Activated CD4-positive, alpha-beta T cell treated with anti-CD3 and anti-CD28 coated beads for 36 hours (primary cell): ENCODE measurements at places on chromosomes 7 and 10.

- no peak for DNase-seq
Observed at GRCh38 chr10:29534590-29534989, 100.2 kb downstream of the SVIL start.

GRCh38 chr10:117896517-117896916 is 150.2 kb downstream of the RAB11FIP2 start:
- DNase-seq: no peak

DNA sequence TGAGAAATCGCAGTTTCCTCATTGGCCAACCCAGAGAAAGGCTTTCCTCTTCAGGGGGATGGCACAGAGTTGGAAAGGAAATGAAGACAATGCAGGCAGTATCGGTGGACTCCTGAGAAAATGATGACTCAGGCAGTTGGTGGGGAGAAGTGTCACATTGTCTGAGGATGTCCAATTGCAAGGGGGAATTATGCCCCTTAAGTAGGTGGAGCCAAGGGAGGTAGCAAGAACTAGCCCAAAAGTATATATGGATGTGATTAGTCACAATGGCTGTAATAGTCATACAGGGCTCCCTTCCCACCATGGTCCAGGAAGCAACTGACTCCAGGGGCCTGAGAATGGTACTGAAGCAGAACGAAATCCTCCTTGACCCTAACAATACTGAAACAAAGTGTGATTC is 58.3 kb upstream of the EGFR start:
- DNase-seq: no peak

GRCh38 chr10:84335516-84335915 is 7.1 kb downstream of the CCSER2 start:
- DNase-seq: no peak

DNA sequence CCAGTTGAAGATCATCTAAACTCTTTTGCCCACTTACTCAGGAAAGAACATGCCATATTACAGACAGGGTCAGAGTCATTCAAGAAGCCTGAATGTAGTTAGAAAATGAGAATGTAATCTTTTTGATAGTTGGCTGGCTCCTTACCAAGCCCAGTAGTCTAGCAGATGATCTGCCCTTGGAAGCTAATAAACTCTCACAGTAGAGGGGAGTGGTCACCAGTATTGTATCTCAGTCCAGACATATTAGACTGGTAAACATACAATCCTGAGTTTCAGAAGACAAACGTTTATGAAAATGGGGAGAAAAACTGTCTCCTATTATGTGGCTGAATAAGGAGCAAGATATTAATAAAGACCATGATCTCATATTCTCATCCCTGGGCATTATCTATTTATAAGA is 65.3 kb downstream of the SEPTIN7 start:
- no peak for DNase-seq

- peak; percentile 9 for DNase-seq
Observed at GRCh38 chr7:1844336-1844950, 174.4 kb downstream of the ELFN1 start.

DNA sequence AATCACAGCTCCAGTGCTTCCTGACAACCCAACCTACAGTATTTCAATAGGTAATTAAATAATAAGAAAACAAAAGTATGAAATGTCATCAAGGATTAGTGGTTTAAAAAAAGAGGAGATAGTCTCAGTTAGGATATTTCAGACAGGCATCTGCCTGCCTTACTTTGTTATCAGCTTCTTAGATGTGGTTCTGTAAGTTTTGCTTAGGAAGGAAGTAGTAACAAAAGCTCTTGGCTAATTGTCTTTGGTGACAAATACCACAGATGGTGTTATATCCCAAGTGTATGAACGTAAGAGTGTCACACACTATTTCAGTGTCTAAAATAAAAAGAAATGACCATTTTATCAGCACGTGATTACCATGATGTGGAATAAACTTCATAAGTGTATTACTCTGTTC is 9.8 kb upstream of the ACTA2 start:
- DNase-seq: no peak

GRCh38 chr7:18145160-18145559 is 117.5 kb upstream of the PRPS1L1 start:
- no peak for DNase-seq

DNA sequence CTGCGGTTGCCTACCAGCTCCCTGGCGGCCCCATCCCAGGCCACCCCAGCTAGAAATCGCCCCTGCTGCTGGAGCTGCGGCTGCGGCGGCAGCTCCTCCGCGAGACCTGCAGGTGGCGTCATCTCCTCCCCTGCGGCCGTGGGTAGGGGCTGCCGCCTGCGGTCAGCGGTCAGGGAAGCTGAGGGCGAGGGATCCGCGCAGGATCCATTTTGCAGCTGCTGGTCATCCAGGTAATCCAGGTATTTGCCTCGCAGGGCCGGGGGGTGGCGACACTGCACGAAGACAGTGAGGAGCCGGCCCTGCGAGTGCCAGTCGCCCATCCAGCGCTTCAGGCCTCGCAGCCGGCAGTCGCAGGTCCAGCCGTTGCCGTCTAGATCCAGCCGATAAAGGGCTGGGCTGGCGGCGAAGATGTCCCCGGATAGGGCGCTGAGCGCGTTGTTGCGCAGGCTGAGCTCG is 1.5 kb downstream of the TRIL start:
- DNase-seq: peak; percentile 58

- no peak for DNase-seq
Observed at GRCh38 chr10:55144001-55144400, 343.0 kb upstream of the PCDH15 start.

GRCh38 chr7:130473289-130473688 is 18.6 kb upstream of the MEST start:
- DNase-seq: no peak

DNA sequence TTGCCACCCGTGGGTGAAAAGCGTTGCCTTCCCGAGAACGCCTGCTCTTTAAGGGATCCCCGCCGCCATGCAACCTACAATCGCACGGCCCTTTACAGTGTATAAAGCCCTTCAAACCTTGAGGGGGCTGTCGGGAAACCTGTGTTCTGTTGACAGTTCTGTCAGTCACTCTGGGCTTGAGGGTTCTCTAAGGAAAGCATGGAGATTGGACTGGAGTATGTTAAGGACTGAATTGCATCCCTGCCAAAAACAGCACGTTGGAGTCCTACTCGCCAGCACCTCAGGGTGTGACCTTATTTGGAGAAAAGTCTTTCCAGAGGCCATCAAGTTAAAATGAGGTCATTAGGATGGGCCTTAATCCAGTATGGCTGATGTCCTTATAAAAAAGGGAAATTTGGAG is 70.6 kb downstream of the PFKFB3 start:
- no peak for DNase-seq

GRCh38 chr10:12418725-12419261 is 69.4 kb downstream of the CAMK1D start:
- DNase-seq: no peak

- no peak for DNase-seq
Observed at GRCh38 chr10:70432561-70433263, 8.8 kb downstream of the NODAL start.

GRCh38 chr10:118590334-118590733 is 5.1 kb downstream of the PRLHR start:
- DNase-seq: no peak

DNA sequence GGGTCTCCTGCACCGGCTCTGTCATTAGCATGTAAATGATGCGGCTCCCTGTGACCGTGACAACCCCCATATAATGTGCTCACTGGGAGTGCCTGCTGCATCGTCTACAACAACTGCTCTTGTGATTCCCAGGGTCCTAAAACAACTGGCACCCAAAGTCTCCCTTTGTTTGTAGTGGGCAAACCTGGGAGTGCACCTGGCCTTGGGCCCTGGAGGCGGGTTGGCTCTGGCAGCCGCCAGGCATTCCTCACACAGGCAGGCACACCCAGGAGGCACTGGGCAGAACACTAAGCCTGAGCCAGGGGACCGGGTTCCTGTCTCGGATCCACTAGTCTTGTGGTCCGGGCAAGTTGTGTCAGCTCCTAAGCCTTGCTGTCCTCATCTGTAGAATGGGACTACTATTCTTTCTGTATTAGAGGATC is 115.5 kb upstream of the GPR26 start:
- DNase-seq: no peak

DNA sequence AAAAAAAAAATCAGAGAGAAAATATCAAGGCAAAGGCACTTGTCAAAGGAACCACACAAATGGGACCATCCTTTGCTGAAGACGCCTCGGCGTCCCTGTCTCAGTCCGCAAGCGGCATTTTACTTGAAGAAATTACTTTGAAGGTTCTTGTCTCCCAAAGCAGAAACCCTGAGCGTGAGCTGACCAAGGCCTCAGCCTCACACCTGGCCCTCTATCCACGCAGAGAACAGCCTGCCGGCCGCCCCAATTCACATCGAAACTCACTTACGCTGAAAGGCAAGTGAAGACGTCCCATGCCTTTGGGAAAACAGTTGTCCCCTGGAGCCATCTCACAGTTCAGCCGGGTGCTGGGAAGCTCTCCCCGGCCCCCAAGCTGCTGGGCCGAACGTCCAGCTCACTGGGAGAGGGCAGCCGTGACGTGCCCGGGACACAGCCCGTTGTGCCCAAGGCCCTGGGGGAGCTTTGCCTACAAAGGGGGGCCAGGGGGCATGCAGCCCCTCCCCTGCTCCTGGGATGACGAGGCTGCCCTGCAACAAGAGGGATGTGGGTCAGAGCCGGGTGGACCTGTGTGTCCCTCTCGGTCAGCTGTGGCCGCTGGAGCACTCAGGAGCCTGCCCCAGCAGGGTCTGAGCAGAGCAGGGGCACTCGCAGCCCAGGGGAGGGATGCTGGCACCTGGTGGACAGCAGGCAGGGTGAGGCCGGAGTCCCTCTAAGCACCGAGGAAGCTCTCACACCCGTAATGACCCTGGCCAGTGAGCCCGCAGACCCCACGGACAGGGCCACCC is 49.6 kb upstream of the PDGFA start:
- no peak for DNase-seq

GRCh38 chr10:33494694-33495265 is 160.3 kb upstream of the NRP1 start:
- no peak for DNase-seq

DNA sequence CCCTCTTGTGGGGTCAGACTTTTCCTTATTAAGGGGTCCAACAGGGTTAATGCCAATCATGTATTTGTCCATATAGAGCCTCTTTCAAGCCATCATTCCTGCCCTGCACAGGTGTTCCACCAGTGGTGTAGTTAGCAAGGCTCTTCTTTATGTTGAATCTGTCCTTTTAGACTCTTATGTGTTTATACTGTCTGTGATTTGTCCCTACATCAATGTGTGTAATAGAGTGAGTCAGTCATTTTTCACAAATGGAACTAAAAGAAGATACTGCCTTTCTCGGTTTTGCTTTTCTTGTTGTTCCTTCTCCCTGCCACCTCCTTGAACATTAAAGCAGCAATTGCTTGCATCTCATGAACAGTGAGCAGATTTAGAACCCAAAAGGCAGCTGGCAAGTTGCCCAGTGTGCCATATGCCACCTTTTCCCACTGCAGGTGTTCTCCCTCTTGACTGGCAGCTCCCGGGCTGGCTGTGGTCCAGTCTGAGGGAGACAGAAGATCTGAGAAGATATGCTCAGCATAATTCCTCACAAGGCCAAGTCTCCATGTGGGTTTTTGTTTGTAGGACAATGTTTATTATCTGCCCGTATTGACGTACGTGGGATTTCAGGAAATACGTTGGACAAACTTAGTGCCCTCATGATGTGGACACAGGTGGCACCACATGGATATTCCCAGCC is 154.1 kb downstream of the LHFPL3 start:
- DNase-seq: no peak

GRCh38 chr7:123485187-123485586 is 49.2 kb downstream of the IQUB start:
- no peak for DNase-seq

GRCh38 chr7:13028036-13028824 is 340.8 kb downstream of the ARL4A start:
- no peak for DNase-seq

DNA sequence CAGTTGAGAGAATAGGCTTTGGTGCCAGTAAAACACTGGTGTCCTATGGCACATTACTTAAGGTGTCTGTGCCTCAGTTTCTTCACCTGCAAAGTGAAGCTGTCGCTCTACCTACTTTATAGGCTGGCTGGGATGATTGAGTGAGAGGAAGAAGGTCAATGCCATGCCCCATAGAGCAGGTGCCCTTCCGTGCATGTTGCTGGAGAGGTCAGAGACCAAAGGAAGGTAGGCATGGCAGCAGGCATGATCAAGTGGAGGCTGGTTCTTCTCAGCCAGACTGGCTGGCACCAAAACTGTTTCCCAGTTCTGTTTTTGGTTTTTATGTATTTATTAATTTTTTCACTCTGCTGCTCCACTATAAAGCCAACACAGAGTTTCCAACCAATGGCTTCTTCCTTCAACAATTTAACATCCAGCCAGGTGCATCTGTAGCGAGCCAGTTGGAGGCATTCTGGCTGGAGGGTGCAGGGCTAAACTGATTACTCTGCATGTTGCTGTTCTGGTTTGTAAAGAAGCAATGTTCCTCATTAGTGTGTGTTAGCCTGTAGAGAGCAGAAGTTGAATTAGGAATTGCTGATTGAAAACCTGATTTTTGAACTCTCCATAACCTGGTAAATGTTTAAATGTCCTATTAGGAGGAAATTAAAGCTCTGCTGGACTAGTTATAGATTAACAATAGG is 144.3 kb upstream of the TNS3 start:
- DNase-seq: no peak

DNA sequence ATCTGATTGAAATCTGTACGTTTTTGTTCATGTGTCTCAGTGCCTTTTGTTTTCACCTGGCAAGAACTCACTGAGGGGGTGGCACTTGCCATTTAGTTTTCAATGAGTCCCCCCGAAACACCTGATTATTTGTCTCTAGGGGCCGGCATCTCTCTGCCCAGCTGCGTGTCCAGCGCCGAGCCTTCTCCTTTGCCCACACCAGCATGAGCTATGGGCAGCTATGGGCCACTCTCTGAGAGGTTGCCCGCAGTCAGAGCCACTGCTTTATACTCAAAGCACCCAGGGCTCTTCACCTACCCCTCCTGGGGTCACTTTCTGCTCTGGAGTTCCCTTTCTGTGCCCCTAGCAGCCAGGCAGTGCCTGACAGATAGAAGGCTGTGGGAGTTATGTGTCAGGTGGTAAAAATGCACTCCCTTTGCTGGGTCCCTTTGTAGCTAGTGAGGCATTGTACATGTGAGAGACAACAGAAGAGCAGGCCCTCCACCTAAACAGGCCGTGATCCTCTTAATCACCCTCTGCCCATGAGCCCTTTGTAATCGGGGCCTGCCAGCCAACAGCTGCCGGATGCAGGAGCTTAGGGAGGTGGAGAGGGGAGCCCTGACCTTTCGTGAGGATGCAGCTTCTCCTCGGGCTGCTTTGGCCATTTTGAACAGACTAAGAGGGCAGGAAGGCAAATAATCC is 133.1 kb upstream of the NPS start:
- no peak for DNase-seq

- peak; percentile 74 for DNase-seq
Observed at GRCh38 chr10:113961182-113962031, 82.3 kb upstream of the ADRB1 start.
